ENCODE measurements at places on chromosomes 16 and 17. TPM values are rescaled to one million over a fixed set of nuclear protein-coding genes. Genes with fewer than 3 reads are reported as not detected.

OMG gene
- 1.1 TPM for total RNA-seq

KRTAP1-5 gene
- total RNA-seq = not detected

DNA sequence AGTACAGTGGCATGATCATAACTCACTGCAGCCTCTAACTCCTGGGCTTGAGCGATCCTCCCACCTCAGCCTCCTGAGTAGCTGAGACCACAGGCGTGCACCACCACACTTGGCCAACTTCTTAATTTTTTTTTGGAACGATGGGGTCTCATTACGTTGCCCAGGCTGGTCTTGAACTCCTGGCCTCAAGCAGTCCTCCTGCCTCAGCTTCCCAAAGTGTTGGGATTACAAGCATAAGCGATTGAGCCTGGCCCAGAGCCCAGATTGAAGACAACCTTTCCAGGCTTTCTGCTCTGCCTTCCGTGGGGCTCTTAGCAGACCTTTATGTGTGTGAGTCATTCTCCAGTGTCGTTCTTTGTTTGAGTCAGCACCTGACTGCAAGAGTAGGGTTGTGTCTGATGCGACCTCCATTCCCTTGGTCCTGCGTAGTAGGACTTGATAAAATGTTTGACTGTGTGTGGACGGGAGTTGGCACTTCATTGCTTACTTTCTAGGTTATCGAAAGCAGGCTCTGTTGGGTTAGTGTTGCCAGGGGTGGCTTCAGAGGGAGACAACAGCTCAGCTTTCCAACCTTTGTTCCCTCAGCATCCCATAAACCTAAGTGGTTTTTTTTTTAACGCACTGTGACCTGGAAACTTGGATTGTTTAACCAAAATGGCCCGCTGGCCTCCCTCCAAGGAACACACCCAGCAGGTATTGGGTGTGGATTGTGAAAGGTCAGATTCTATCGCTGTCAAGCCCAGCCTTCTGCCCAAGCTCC lies 26.4 kb downstream of the EEF2K start:
- ATAC-seq = peak; percentile 51

DNA sequence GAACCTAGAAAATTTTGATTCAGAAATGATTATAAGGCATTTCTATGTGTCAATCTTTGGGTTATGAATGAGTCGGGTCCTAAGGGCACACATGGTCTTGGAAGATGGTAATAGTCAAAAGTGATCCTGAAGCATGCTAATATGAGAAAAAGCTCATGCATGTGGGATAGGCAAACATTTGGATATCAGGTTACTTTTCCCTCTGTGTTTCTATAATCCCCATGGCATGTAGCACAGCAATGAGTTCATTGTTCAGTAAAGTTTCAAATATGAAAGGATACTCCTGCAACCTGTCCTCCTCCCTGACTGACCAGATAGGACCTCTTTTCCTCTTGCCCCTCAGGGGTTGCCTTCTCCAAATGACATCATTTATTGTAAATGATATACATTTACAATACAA lies 249.9 kb upstream of the MON1B start:
- ATAC-seq = no peak

DNA sequence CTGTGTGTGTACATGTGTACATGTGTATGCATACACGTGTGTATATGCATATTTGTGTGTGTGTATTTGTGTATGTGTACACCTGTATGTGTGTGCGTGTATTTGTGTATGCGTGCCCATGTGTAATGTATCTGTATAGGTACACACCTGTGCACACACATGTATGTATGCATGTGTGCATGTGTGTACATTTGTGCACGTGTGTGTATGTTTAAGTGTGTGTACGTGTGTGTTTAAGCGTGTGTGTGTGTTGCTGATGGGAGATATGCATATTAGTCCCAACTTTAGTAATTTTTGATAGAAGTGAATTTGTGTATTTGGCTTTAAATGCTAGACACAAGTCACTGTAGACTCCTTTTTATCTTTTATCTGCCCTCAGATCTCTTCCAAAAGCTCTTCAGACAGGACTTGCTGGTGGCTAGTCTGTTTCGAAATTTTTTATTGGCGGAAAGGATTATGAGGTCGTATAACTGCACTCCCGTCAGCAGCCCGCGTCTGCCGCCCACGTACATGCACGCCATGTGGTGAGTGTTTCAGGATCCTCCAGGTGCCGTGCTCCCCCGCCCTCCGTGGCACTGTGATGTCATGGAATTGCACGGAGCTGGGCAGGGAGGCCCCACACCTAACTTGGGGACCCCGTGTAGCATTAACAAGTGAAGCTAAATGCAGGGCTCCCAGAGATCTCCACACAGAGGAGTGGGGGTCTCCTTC lies 168.8 kb upstream of the CHMP6 start:
- ATAC-seq = no peak

SLC13A5 gene
- 0.73 TPM for total RNA-seq

GRCh38 chr16:78784771-78785170 lies 685.3 kb downstream of the WWOX start:
- no peak for ATAC-seq

- ATAC-seq = peak; percentile 10
Measured at GRCh38 chr17:61233991-61234750, 165.5 kb upstream of the TBX2 start.

- peak; percentile 14 for ATAC-seq
Measured at GRCh38 chr16:9139965-9140364, 48.5 kb downstream of the HAPSTR1 start.

DNA sequence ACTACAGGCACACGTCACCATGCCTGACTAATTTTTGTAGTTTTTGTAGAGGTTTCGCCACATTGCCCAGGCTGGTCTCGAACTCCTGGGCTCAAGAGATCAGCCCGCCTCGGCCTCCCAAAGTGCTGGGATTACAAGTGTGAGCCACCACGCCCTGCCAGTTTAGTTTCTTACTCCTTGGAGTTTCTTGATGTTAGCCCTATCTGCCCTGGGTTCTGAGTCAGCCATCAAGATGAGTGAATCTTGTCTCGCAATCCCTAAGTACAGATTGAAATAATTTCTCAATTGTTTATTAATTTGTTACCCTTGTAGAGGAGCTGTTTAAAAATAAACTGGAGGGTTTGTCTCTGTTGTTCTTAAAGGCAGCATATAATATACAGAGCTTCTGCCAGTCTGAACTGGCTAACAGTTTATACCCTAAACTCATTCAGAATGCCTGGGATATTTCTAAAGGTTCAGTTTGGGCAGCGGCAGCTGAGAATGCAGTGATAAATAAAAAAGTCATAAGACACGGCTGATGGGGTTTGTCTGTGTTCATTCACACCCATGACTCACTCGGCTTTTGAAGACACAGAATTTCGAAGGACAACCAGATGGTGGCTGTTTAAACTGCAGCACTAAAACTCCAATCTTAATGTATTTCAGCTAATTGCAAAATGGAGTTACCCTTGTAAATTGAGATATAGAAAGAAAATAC lies 39.6 kb downstream of the GPRC5B start:
- peak; percentile 97 for ATAC-seq

DNA sequence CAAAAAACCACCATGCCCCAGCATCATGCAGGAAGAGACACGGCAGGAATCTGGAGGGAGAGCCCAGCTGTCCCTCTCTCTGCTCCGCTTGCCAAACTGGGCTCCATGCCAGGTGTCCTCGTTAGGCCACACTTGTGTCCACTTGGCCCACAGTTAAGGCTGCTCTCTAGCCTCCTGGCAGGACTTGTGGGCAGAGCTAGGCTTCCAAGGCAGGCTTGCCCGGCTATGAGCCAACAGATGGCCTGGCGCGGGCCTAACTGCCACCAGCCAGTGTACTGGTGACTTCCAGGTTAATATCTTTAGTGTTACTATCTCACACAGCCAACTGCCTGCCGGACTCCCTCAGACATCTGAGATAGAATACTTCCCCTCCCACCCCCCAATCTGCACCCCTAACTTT lies 10.6 kb downstream of the ATP6V0D1 start:
- ATAC-seq = no peak

GABARAP gene
- 407 TPM for total RNA-seq

GRCh38 chr17:69500911-69501429 lies 86.5 kb downstream of the MAP2K6 start:
- peak; percentile 74 for ATAC-seq

- peak; percentile 50 for ATAC-seq
Measured at GRCh38 chr17:44655983-44656710, at the start of gene MEIOC. MEIOC (plus strand) TSS chr17:44656468; CDS start chr17:44656614, 146 bp downstream.

- no peak for ATAC-seq
Measured at GRCh38 chr17:77749989-77750388, 208.5 kb upstream of the TNRC6C start.

SMPD3 gene
- total RNA-seq = 0.51 TPM

ITGA2B gene
- total RNA-seq = 2.0 TPM

- ATAC-seq = no peak
Measured at GRCh38 chr16:69712277-69712676, 14.1 kb downstream of the NQO1 start.

KRTAP4-5 gene
- not detected for total RNA-seq

- ATAC-seq = no peak
Measured at GRCh38 chr16:67383284-67383683, 10.0 kb downstream of the TPPP3 start.

RFWD3 gene
- total RNA-seq = 14.7 TPM

DNA sequence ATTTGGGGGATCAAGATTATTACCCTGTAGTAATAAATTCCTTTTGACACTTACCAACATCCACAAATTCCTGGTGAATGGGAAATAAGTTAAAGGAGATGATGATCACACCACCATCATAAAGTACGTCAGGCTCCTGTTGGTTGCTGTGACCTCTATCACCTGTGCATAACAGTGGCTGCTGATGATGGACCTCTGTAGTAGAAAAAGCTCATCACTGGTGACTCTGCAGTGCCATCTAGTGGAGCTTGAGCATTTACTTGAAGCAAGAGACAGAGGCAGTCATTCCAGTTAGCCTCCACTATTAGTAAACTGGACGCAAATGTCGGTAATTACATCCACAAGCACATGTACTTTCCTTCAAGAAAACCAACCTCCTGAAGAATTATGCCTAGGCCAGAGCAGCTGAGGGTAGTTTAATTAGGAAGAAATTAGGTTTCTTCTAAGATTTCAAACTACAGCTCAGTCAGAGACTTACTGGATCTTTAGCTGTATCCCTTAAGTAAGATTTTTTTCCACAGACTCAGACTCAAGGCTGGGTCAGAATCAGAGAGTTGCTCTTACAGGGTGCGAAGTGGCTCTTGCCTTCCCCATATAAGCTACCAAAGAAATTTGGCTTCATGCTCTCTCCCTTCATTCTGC lies 39.3 kb downstream of the CYB561 start:
- ATAC-seq = peak; percentile 64

FGF11 gene
- 0.97 TPM for total RNA-seq

ANKS4B gene
- total RNA-seq = 0.42 TPM

WNT9B gene
- not detected for total RNA-seq

GRCh38 chr16:46830417-46830901 lies 521 bp downstream of the C16orf87 start:
- peak; percentile 31 for ATAC-seq

DNA sequence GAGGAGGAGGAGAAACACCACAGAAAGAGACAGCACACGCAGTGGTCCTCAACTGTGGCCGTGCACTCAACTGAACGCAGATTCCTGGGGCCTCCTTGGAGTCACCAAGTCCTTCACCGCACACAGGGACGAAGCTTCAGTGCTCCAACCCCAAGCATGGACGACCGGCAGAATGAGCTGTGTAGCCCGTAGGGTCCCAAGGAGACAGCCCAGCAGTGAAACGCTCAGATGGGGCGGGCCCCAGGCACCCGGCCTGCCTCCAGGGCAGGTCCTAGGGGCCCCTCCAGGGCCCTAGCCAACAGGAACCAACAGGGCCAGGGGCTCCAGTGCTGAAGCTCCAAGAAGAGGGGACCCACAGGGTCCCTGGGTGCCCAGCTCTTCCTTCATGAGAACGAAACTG lies 13.2 kb downstream of the RAB40B start:
- no peak for ATAC-seq

SMIM5 gene
- 0.16 TPM for total RNA-seq

GRCh38 chr16:55566432-55567175 lies at the start of gene CAPNS2:
CAPNS2 (plus strand) TSS chr16:55566684; CDS start chr16:55566757, 73 bp downstream.
- ATAC-seq = no peak

GRCh38 chr17:80963812-80964543 lies 27.7 kb upstream of the CHMP6 start:
- ATAC-seq = no peak

DNA sequence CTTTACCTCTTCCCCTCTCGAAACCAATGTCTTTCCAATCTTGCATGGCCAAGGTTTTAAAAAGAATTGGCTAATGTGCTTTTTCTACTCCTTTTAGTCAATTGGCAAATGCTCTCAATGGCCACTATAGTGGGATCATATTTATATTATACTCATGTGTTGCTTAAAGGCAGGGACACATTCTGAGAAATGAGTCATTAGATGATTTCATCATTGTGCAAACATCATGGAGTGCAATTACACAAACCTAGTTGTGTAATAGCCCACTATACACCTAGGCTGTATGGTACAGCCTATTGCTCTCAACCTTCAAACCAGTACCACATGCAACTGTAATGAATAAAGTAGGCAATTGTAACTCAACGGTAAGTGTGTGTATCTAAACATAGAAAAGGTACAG lies 180.9 kb downstream of the HS3ST3A1 start:
- no peak for ATAC-seq

DNA sequence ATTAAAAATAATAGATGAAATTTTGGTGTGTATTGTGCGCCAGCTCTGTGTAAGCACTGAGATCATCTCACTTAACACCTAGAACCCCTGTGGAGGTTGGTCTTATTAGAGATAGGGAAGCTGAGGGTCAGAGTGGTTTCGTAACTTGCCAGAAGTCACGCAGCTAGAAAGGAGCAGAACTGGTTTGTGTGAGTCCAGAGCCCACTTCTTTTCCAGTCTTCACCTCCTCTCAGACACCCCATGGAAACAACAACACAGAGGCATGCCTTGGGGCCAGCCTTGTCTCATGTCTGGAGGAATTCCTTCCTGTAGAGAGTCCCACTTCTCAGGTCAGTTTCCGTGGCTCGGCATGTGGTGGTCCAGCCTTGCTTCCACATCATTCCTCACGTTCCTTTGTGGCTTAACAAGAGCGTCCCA lies 16.5 kb downstream of the YPEL2 start:
- ATAC-seq = no peak

- peak; percentile 63 for ATAC-seq
Measured at GRCh38 chr17:40075201-40075941, 12.6 kb downstream of the THRA start.

WSCD1 gene
- total RNA-seq = 1.0 TPM

DNA sequence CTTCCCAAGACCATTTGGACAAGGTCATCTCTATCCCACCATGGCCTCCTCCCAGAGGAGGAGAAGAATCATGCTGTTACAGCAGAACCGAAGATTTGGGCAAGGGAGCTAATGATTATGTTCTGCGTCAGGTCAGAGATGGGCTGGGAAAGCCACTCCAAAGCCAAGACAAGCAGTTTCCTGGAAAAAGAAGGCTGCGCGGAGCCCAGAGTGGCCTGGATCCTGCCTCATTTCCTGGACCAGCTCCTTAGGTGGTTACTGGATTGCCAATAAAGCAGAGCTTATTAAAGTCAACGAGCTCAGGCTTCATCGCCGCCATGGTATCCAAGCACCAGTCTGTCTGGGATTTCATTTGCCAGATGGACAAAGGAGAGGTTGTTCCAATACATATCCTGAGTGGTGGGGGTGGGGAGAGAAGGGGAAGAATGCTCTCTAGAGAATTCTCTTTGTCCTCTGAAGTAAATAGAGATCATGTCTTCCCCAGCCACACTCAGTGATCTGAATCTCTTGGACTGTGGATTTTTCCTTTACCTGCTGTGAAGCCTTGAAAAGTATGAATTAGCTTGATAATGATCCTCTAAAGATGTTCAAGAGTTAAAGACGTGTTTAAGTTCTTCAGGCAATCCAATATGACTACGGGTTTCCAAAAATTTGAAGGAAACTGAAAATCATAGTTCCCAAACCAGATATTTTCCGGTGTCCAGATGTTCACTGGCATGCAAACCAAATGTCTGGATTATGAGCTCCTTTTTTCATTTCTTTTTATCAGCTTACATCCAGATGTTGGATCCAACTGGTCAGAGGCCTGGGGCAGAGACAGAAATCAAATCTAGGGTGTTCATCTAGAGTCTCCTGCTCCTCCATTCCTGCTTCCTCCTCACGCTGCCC lies 17.7 kb downstream of the PRAC1 start:
- ATAC-seq = no peak

KRT12 gene
- total RNA-seq = 0.27 TPM

Data from motor neuron (in vitro differentiated cells).